ENCODE measurements at places on chromosomes 5 and 9.

DNA sequence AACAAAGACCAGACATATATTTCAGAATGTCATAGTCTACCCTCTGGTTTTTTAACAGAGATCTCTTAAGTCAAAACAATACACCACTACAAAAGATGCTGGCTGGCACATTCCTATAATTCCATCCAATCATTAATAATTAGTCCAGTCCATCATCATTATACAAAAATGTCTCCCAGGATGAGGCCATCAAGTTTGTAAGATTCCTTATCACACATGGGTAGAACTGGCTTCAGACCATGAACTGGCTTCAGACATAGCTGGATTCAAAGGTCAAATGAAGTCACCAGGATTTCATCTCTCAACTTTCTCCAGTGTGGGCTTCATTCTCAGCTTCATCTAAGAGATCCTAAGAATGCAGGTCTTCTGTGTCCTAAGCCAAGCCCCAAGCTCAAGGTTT lies 147.1 kb downstream of the ENC1 start:
- DNase-seq = no peak

GRCh38 chr9:130444565-130445221 lies at the start of gene ASS1:
ASS1 (plus strand) TSS chr9:130444961; CDS start chr9:130452229, 7,268 bp downstream.
- no peak for DNase-seq

GRCh38 chr5:105840800-105841199 lies 1829.9 kb downstream of the EFNA5 start:
- DNase-seq = no peak

- DNase-seq = no peak
These were observed 1.1 kb downstream of the LCN1 start for GRCh38 chr9:135522137-135522877.

GRCh38 chr5:151617841-151618710 lies 26.9 kb upstream of the FAT2 start:
- no peak for DNase-seq

GRCh38 chr5:91176288-91177016 lies 206.7 kb downstream of the ARRDC3 start:
- no peak for DNase-seq

DNA sequence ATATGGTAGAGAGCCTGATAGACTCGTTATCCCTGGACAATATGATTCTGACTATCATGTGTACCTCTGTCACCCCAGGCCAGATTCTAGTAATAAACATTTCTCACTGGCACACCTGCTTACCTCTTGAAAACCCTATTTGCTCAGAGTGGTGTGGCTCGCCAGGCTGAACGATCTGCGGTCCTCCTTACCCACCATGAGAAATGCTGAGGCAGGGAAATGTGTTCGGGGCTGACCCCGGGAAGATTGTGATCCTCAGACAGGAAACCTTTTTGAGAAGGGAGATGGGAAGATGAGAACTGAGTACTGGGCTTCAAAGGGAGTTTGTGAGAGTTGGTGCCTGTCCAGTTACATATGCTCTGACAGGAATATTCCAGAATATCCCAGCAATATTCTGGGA lies 10.7 kb upstream of the PRXL2C start:
- DNase-seq = no peak

DNA sequence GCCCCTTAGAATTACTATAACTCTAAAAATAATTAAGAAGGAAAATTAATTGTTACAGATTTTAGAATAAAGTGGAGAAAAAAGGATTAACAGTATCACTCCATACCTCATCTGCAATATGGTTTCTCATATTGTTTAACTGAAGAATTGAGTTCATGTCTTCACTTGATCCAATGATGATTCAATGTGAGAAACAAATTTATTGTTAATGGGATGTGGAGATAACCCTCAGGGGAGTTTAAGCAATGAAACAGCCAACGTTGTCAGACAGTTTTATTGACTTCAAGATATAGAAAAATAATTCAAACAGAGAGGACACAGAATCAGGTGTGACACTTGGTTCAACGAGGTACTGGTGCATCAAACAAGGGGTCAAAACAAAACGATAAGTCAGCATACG lies 665.2 kb upstream of the ACO1 start:
- no peak for DNase-seq

Measured in iPS DF 6.9 (cell line).